ENCODE measurements at places on chromosomes 16 and 17.

DNA sequence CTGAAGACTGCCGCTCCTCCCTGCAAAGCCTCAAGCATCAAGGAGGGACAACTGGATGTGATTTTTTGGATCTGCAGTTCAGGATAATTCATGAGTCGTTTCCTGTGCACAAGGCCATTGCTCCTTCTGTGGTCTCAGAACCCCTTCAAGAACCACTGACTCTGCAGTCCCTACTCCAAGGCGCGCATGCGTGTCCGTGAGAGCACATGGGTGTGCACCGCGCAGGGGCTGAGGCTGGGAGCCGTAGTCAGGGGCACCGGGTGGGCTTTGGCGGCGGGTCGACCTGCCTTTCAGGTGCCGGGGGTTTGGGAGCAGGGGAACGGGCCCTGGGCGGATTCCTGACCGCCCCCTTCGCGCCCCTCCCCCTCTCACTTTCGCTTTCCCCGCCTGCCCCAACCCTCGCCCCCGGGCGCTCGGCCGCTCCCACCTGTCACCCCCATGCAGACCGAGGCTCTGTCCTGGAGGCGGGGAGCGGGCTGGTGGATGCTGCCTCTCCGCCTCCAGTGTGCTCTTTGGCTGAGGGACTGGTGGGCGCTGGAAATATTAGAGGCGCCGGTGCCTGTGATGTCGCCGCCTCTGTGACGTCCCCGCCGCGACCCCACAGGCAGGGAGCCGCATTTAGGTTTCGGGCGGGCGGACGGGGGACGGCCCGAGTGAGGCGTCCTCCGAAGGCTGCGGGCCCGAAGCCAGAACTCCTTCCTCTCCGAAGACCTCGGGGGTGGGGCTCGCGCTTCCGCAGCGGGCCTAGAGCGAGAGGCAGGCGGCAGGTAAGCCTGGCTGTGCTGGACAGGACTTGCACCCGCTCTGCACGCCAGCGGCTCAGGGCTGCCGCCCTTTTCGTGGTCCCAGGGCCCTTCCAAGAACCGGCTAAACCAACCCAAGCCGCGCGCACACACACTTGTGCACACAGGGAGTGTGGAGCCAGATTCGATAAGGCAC is at the start of gene SPATA32:
Gene SPATA32, minus strand, starts transcription at position 518 of the 939 bp plus-strand sequence. Its CDS starts 78 bp downstream, at position 440.
- DNase-seq: no peak

DNA sequence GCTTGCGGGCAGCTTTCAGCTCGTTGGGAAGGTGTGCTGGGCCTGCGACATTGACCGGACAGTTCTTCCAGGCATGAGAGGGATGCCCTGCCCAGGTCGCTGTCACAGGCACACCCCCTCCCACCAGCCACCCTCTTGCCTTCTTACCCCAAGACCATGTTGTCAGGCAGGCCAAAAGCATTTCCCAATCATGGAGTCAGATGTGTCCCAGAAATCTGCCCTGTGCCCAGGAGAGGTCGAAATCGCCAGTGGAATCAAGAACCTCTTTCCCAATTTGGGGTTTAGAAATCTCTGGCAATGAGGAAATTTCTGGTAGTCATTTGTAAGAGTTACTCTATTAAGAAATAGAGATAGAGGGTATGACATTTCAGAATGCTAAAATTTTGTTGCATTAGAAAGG is 177.1 kb downstream of the RAB11FIP4 start:
- DNase-seq: no peak

DNA sequence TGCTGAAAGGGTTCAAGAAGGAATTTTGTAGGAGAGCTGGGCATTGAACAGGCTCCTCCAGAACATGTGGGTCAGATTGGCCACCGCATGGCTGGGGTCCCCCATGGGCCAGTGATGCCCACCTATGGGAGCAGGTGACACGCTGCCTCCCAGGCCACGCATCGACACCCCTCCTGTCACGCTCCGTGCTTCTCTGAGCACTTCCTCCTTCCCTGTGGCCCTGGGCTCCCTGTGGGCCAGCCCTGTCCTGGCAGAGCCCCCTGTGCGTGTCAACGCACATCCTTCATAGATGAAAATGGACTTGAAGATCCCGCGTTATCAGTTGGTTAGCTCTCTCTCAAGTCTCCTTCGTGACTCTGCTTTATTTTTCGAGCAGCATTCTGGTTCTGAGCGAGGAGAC is 160.3 kb downstream of the RPTOR start:
- no peak for DNase-seq

- DNase-seq: no peak
These were observed 34.7 kb downstream of the EPN2 start for GRCh38 chr17:19271780-19272357.

DNA sequence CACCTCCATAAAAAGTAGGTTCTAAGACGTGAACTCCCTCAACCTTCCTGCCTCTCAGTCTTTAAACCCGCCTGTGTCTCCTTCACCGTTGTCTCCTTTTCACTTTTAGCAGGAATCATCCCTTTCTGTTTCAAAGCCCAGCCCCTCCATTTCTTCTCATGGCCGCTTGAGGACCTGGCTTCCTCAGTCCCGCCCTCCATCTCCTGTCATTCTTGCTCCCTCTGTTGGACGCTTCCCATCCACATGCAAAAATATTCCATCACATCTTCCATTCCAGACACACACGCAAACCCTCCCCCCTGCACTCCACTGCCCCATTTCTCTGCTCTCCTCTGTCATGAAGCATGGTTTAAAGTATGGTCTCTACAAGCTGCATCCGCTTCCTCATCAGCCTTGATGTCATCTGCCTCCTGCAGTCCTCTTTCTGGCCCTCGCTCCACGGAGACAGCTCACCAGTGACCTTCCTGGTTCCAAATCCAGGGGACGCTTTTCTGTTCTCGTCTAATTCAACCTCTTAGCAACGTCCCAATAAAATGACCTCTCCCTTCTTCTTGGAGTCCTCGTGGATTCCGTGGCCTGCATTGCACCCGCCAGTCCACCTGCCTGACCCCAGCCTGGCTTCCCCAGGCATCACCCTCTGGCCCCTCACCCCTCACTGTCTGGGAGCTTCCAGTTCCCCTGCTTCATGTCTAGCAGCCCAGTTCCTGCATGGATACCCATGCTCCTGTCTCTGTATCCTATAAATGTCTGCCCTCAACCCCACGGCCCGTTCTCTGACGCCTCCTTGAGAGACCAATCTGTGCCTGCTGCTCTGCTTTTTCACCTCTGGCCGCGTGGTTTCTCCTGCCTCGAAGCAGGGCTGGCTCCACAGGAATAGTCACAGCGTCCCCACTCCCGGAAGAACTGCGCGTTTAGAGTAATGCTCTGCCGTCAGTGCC is 26.2 kb downstream of the ANKRD40 start:
- peak; percentile 61 for DNase-seq

DNA sequence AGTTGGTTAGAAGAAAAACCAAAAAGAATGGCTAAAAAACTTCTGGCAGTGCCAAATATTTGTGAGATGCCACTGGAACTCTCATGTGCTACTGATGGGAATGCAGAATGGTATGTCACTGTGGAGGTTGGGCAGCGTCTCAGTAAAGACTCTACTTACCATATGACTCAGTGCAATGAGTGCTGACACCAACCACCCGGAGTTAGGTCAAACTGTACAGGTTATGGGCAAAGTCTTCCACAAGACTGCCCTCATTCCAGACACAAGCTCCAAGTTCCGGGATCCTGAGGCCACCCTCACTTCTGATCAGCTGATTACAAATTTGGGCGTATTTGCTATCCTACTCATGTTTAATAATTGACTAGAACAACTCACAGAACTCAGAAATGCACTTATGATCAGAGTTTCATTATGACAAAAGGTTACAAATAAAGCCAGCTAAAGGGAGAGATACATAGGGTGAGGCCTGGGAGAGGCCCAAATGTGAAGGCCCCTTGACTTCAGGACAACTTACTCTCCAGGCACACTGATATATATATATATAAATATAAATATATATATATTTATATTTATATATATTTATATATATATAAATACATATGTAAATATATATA is 114.9 kb downstream of the TRIM37 start:
- DNase-seq: peak; percentile 72

DNA sequence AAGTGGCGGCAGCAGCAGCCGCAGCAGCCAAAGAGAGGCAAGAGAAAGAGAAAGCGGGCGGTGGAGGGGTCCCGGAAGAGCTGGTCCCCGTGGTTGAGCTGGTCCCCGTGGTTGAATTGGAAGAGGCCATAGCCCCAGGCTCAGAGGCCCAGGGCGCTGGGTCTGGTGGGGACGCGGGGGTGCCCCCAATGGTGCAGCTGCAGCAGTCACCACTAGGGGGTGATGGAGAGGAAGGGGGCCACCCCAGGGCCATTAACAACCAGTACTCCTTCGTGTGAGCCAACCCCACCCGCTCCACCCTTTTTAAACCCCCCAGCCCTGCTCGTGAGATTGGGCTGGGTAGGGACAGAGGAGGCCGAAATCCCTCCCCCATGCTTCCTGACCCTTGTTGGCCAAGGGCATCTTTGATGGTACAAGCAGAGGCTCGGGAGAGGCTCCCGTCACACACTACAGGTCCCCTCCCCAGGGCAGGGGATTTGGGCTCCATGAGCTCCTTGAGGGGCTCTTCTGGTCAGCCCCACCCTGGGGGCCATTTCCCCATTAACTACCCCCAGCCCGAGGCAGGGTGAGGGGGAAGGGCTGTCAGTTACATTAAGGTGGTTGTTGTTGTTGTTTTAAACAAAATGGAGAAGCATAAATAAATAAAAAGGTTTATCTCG is 4.6 kb upstream of the ATP2A1 start:
- DNase-seq: no peak

DNA sequence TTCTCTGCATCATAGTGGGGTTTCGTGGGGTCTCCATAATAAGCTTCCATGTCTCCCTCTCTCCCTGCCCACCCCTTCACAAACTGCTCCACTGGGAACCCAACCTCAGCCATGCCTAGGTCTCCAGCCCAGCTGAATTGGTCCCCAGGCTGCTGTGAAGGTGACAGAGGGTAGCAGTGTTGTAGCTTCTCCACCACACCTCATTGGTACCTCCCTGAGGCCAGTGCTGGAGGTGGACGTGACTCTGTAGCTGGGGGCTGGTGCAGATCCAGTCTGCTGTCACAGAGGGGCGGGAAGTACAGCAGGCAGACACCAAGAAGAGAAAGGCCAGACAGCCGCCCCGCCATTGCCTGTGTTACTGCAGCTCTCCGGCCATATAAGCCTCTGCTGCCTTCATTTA is 82.1 kb downstream of the OR1D5 start:
- DNase-seq: no peak

- DNase-seq: no peak
These were observed 70.1 kb downstream of the SREBF1 start for GRCh38 chr17:17766744-17767120.

- no peak for DNase-seq
These were observed 150.2 kb upstream of the GSE1 start for GRCh38 chr16:85462714-85463611.

- DNase-seq: no peak
These were observed 32.5 kb downstream of the IKZF3 start for GRCh38 chr17:39831588-39831987.

GRCh38 chr17:12620200-12620720 is 45.4 kb upstream of the MYOCD start:
- no peak for DNase-seq

DNA sequence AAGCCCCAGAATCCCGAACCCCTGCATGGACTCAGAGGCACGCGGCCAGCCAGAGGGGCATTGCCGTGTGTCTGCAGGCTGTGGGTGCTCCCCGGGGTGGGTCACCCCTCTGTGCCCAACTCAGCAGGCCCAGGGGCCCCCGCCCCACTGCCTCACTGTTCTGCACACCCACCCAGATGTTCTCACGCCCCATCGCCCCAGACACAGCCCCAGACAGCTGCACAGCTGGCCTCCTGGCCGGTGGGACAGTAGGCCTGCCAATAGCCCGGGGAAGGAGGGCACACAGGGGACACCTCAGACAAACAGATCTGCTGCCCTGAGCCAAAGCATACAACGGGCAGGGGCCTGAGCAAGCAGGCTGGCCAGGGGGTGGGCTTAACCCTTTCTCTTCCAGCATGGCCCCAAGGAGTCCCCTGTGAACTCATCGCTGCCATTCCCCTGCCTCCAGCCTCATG is 27.6 kb upstream of the NXPH3 start:
- DNase-seq: no peak

DNA sequence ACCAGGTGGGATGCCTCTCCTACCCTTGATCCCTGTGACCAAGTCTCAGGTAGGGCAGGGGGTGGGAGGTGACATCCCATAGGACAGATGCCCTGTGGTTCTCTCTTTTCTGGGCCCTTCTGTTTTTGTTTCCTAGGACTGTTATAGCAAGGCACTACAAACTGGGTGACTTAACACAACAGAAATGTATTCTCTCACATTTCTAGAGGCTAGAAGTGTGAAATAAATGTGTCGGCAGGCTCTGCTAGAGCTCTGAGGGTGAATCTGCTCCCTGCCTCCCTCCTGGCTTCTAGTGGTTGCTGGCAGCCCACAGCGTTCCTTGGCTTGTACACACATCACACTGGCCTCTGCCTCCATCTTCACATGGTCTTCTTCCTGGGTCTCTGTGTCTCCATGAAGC is 12.7 kb downstream of the CALB2 start:
- DNase-seq: no peak

DNA sequence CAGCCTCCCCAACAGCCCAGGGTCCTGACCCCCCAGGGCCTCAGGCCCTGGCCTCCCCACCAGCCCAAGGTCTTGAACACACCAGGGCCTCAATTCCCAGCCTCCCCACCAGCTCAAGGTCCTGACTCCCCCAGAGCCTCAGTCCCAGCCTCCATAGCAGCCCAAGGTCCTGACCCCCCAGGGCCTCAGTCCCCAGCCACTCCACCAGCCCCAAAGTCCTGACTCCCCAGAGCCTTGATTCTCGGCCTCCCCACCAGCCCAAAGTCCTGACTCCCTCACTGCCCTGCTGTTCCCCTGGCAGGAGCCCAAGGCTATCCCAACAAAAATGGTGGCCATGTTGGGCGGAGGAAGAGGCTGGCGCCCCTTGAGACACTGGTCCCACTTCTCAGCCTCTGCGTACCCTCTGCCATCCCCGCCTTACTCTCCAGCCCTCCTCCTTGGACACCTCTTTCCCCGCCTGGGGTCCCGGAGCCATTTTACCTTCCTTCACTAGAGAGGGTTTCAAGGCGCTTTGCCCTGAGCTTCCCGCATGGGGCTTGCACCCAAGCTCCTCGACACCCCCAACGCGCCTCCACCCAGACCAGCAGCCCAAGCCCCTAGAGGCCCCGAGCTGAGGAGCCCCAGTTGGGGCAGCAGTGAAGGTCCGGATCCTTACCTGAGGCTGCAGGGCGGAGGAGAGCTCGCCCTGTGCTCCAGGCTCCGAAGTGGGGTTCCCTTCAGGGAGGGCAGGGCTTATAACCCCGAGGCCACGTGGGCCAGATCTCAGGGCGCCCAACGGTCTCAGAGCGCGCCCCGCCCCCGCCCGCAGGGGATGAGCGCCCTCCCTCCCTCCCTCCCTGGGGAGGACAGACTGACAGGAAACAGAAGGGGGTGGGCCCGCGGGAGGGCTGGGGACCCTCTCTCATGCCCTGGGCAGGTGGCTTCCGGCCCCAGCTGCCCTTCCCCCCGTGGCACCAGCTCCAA is 3.5 kb upstream of the TSPOAP1 start:
- no peak for DNase-seq

GRCh38 chr16:76345163-76345661 is 68.0 kb downstream of the CNTNAP4 start:
- DNase-seq: no peak

GRCh38 chr17:77899498-77899897 is 59.0 kb upstream of the TNRC6C start:
- no peak for DNase-seq

GRCh38 chr17:79974566-79975497 is 60.8 kb downstream of the TBC1D16 start:
- no peak for DNase-seq

GRCh38 chr17:72931163-72931562 is 161.3 kb downstream of the SLC39A11 start:
- no peak for DNase-seq
